NCI-H526 treated with DMSO at 0.1 percent for 48 hours (cell line): ENCODE measurements at places on chromosomes 7 and 10.

GRCh38 chr10:99654390-99655175 lies 4.7 kb upstream of the ENTPD7 start:
- DNase-seq = no peak

DNA sequence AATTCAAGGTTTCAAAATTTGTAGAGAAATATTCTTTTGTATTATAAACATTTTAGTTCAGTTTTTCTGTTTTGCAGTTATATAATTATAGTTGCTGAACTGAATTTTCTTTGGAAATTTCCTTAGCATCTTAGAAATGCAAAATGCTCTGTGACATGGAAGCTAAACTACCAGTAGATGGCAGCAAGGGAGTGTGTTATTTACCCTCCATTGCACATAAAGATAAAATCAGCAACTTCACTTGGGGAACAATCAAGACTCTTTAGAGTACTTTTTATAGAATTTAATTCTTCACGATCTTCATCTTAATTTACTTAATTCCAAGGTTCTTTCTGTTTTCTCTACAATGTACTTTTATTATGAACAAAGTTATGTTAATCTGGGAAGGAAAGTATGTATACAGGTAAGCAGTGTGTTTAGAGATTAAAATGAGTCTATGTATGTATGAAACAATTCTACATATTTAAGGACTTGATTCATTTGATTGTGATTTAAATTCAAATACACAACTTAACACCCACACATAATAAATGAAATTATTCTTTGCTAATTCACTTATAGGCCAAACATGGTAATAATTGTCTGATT lies 404.2 kb downstream of the THSD7A start:
- peak; percentile 53 for DNase-seq

- DNase-seq = no peak
Observed at GRCh38 chr7:1709281-1709680, 39.2 kb downstream of the ELFN1 start.

DNA sequence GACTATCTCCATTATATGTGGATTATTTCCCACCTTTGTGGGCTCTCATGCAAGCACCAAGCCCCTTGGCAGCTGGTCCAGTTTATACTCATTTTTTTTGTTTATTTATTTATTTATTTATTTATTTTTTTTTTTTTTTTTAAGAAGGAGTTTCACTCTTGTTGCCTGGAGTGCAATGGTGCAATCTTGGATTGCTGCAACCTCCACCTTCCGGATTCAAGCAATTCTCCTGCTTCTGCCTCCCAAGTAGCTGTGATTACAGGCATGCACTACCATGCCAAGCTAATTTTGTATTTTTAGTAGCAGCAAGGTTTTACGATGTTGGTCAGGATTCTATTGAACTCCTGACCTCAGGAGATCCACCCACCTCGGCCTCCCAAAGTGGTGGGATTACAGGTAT lies 2.8 kb downstream of the PRTFDC1 start:
- DNase-seq = no peak

GRCh38 chr7:142790555-142790954 lies 19.8 kb downstream of the PRSS2 start:
- no peak for DNase-seq

- DNase-seq = no peak
Observed at GRCh38 chr7:130397051-130397757, 16.9 kb downstream of the CPA1 start.

DNA sequence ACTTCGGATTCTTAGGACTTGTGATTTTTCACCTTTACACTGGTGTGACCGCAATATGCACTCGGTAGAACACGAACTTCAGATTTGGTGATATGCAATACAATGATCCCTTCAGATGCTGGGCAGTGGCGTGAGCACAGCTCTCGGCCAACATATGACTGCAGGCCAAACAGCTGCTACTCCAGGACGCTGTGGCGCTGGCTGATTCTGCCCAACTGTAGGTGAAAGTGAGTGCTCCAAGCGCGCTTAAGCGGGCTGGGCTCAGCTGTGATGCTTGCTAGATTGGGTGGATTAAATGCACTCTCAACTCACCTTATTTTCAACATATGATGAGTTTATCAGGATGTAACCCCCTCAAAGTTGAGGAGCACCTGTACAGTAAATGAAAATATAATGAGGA lies 137.6 kb upstream of the RET start:
- no peak for DNase-seq

- DNase-seq = no peak
Observed at GRCh38 chr7:2792235-2792634, 51.9 kb downstream of the GNA12 start.

GRCh38 chr7:159147246-159147645 lies 2.6 kb upstream of the VIPR2 start:
- DNase-seq = peak; percentile 47

DNA sequence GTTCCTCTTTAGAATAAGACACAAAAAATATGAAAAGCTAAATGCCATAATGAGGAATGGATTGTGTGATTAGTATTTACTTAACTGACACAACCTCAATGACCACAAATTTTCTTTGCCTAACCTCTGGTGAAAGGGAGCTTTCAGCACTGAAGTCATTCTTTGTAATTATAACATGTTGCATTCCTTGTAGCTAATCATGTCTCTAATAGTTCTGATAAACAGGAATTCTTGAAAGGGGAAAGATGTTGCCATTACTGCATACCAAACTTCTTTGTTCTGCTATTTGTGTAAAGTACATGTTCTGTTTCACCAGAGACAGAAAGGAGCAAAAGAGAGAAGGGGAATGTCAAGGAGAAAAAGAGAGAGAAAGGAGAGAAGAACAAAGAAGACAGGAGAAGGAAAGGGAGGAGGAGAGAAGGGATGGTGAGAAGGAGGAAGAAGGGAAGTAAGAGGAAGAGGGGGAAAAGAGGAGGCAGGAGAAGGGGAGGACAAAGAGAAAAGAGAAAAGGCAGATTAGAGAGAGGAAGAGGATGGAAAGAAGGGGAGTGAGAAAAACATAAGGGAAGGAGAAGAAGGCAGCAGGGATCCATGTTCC lies 120.9 kb downstream of the SEMA3D start:
- DNase-seq = no peak

GRCh38 chr7:151491859-151492258 lies 27.8 kb downstream of the RHEB start:
- DNase-seq = no peak

DNA sequence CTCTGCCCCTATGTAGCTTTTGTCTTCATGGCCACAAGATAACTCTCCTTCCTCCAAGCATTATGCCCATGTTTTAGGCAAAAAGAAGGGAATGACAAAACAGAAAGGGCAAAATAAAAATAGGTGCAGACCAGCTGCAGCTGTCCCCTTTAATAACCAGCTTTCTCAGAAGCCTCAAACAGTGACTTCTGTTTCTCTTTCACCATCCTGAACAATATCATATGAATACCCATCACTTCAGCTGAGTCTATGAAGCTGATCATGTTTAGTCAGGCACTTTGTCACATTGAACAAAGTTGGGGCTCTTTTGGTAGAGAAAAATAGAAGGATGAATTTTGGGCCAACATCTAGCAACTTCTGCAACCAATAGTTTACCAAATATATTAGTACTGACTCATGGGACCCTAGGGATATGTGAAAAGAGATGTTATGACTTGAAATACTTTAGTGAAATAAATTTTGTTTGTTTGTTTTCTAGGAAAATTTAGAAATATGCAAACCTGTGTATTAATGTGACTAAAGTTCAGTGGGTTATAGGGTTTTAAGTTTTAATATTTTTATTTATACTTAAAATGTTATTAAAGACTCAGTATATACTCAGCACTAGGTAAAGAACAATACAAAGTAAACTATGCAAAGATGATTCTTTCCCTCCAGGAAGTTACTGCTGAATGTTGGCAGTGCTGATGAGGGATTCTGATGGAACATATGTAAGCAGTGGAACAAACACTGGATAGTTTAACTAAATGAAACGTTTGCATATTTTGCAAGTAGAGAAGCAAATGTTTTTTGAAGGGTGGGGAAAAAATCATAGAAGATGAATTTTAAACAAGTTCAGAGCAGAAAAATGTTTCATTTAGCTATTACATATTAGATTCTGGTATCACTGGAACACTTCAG lies 133.7 kb downstream of the FOXP2 start:
- peak; percentile 49 for DNase-seq

DNA sequence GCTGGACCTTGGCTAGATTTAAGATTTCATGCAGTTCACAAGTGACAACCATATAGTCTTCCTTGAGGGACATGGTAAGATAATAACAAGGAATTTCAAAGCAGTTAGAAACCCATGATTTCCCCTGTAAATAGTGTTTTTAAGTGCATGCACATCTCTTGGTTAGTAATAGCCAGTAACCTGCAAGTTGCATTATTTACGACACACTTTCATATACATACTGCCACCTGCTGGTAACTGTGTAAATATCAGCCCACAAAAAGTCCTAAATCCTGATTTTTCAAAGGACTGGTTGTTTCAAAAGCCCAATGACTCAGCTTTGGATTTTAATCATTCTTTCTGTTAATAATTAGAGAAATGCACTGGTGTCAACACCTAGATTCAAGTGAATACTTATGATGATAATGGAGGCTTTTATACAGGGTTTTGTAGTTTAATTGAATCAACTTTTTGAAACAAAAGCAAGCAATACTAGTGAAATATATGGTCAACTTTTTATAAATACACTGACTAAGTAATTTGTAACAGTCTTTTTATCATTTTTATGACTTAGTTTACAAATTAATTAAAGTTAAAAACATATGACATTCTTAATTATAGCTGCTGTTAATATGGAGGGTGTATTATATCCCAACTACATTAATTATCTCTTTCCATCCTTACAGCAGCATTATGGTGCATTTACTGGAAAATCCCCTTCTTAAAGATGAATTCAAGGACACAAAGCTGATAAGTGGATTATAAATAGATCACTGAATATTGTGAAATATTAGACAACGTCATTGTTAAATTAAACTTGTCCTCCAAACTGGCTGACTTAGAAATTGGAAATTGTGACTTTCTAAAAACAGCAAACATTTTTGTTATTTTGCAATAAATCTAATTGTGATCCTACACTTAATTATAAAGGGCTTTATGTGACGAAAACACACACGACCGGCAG lies 367.7 kb upstream of the SEMA3D start:
- peak; percentile 42 for DNase-seq

- no peak for DNase-seq
Observed at GRCh38 chr7:157719008-157719682, 382.3 kb downstream of the DNAJB6 start.

- DNase-seq = peak; percentile 1
Observed at GRCh38 chr10:107814865-107815487, 650.5 kb upstream of the SORCS1 start.

DNA sequence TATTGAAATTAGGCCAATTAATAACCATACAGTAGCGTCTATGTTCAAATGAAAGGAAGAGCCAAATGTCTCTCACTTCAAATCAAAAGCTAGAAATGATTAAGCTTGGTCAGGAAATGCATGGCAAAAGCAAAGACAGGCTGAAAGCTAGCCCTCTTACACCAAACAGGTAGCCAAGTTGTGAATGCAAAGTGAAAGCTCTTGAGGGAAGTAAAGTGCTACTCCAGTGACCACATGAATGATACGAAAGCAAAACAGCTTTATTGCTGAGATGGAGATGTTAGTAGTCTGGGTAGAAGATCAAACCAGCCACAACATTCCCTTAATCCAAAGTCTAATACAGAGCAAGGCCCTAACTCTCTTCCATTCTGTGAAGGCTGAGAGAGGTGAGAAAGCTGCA lies 123.8 kb downstream of the TEX36 start:
- DNase-seq = no peak

- DNase-seq = no peak
Observed at GRCh38 chr10:36182179-36182566, 540.1 kb upstream of the FZD8 start.

DNA sequence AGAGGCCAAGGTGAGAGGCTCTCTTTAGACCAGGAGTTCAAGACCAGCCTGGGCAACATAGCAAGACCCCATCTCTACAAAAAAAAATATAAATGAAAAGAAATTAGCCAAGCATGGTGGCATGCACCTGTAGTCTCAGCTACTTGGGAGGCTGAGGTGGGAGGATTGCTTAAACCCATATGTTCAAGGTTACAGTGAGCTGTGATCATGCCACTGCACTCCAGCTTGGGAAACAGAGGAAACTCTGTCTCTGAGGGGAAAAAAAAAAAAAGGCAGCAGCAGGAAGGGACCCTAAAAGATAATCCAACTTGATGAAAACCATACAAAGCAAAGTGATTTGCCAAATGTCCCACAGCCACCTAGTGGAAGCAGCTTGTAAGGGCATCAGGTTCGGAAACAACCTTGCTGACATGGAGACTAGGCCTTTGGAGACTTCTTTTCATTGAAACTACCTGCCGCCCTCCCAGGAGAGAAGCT lies 15.6 kb upstream of the PBLD start:
- no peak for DNase-seq

- DNase-seq = peak; percentile 42
Observed at GRCh38 chr7:21352540-21353387, 75.1 kb upstream of the SP4 start.

DNA sequence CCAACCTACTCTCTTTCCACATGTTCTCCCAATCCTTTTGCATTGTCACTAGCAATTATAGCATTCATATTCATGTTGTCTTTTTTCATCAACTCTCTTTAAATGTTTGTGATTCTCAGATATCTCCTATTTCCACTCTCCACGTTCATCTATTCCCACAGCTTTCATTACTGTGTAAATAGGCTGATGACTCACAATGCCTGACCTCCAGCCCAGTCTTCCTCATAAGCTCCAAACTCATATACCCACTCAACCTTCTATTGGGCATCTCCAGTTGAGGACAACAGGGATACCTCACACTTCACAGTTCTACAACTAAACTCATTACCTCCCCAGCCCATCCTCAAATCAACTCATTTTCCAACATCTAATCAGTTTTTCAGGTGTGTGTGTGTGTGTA lies 194.1 kb downstream of the DGKI start:
- no peak for DNase-seq

DNA sequence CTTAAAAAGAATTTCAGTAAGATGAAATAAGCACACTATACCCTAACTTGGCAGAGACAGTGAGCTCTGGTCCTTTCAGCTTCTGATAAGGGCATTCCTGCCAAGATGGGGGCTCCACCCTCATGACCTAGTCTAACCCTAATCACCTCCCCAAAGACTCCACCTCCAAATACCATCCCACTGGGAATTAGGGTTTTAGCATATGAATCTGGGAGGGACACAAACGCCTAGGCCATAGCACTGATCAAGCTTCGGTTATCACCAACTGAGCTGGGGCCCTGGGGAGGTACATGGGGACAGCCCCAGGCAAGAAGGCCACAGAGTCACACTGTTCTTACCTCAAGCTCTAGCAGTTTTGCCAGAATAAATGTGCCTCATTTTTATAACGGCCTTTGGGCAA lies 31.4 kb downstream of the PALS2 start:
- no peak for DNase-seq

GRCh38 chr10:80161321-80162083 lies 29.0 kb downstream of the PLAC9 start:
- no peak for DNase-seq
